ENCODE measurements at places on chromosomes 5 and 9.
A peak's percentile ranks its signal among the peaks of the same experiment; 100 is the strongest.

GRCh38 chr9:82091610-82092009, 103.0 kb downstream of the SPATA31D1 start:
- no peak for DNase-seq

GRCh38 chr9:7139886-7140285, 382.1 kb downstream of the KDM4C start:
- no peak for DNase-seq

DNA sequence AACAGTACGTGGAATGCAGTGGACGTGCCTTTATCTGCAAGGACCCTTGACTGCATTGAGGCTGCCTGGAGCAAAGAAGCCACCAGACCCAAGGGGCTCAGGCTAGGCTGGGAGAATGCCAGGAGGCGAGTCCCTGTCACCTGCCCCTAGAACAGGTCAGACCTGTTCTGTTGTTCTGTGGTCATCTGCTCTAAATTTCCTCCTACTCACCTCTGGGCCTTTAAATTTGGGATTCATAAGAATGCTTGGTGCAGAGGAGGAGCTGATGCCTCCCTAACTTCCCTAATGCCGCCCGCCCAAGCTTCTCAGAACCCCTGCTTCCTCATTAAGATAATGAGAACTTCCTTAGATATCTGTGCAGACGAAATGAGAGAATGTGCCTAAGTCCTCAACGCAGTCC, 32.0 kb downstream of the DAPK1 start:
- DNase-seq = no peak

DNA sequence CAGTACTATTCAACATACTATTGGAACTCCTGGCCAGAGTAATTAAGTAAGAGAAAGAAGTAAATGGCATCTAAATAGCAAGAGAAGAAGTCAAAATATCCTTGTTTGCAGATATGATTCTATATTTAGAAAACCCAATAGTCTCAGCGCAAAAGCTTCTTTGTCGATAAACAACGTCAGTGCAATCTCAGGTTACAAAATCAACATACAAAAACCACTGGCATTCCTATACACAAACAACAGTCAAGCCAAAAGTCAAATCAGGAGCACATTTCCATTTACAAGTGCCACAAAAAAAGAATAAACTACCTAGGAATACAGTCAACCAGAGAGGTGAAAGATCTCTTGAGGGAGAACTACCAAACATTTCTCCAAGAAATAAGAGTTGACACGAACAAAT, 1901.9 kb upstream of the ACO1 start:
- no peak for DNase-seq

- DNase-seq = no peak
Measured at GRCh38 chr9:94665613-94666012, 26.3 kb upstream of the FBP1 start.

DNA sequence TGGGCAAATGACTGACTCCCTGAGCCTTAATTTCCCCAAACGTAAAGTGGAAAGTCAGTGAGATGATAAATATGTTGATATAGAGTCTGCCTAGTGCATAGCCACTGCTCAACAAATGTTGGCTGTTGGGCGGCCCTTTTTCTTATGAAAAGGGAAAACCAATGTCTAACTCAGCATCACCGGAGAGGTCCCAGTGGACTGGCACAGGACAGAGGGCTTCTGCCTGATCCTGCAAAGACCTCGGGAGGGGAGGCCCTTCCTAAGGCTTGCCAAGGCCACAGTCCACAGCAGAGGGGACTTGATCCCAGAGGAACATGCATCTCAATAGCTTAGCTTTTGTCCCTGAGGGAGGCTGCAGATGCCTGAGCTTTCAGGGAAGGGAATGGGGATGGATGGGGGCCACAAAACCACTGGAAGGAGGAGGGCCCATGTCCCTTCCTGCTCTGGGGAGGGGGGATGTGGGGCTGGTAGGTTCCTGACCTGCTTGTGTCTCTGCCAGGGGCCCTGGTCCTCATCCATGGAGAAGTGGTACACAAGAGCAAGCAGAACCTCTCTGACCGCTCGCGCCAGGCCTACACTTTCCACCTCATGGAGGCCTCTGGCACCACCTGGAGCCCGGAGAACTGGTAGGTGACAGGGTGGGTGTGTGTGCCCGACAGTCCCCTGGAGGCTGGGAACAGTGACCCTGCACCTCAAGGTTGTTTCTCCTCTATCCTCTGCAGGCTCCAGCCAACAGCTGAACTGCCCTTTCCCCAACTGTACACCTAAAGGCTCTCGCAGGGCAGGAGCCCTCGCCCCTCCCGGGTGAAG, 6.3 kb downstream of the DOLK start:
- peak; percentile 57 for DNase-seq

- DNase-seq = no peak
Measured at GRCh38 chr9:97140566-97140965, 101.6 kb upstream of the CTSV start.

- no peak for DNase-seq
Measured at GRCh38 chr9:34510497-34511468, 12.0 kb downstream of the ENHO start.

GRCh38 chr9:23342291-23342690, 483.7 kb downstream of the ELAVL2 start:
- DNase-seq = no peak

GRCh38 chr5:168578538-168579487, at the start of gene PANK3:
Gene PANK3, minus strand, starts transcription at chr5:168579368. Its CDS starts 85 bp downstream, at chr5:168579283.
- peak; percentile 86 for DNase-seq

DNA sequence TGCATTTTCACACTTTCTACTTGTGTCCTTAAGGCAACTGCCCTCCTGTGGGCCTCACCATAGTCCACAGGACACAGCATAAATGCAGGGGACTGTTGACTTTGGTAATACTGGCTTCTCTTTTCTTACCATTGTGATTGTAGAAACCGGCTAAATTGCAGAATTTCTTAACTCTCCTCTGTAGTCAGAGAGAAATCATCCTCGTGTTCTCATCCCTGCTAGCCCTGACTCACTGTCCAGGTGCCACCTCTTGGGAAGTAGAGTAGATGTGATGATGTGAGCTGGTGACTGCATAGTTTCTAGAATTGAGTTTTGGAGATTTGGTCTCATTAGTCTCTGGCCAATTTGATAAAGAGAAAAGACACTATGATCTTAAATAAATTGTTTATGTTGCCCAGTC, 5.5 kb downstream of the PHF24 start:
- no peak for DNase-seq

DNA sequence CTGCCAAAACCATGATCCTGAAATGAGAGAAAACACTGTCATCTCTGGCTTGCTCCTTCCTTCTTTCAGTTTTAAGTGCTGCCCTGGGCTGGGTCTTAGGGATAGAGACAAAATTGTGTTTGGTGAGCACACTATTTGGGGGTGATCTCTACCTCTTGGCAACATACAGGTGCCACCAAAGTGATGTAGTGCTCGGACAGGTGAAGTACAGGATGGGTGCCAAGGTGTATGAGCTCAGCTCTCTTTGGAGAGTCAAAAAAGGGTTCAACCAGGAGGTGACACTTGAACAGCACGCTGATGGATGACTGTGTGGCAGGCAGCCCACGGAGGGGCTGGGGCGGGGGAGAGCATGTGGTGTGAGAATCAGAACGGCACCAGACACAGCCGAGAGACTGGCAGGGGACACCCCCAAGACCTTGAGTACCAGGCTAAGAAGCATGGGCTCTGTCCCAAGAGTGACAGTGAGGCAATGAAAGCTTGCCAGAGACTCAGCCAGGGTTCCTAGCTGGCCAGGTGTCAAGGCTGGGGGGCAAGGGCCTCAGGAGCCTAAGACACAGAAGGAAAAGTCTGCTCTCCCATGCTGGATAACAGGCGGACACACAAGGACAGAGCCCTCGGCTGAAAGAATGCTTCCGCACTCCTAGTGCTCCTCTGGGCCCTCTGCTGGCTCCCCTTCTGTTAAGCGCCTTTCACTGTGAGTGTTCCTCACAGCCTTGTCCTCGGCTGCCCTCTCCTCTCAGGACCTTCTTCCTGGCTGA, 2.5 kb downstream of the NHP2 start:
- no peak for DNase-seq

DNA sequence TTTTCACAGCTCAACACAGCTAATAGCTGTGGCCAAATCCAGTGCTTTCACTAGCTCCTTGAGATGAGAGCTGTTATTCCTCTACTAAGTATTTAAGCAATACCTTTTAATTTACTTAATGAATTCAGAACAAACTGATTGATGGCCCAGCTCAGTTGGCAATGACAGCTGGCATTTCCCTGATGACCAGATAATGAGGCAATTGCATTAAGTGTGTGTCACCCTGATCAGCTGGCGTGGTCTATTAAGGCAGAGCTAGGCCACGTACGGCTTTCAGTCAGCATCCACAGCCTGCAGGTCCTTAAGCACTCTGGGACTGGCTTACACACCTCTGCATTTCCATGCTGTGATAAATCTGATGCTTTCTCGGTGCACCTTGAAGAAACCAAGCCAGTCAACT, 34.4 kb downstream of the TTLL11 start:
- DNase-seq = no peak

- peak; percentile 92 for DNase-seq
Measured at GRCh38 chr9:120875954-120876841, 790 bp downstream of the PHF19 start.

DNA sequence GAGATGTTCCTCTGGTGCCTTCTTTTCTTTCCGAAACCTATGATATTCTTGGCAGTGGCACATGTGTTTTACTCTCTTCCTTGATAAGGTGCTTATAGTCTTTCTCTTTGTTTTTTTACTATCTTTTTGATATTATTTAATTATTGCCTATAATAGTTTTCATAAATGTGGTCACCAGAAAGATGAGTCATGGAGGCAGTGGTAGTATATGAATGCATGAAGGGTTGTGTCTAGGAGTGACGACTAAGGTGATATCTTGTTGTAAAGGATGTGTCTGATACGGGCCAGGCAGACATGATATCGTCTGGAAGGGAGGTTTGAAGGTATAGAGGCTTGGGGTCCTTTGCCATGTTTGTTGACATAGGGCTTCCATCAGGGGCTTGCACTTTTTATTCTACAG, 36.8 kb downstream of the SLC44A1 start:
- DNase-seq = no peak

- DNase-seq = no peak
Measured at GRCh38 chr5:145689235-145689634, 145.9 kb downstream of the PRELID2 start.

DNA sequence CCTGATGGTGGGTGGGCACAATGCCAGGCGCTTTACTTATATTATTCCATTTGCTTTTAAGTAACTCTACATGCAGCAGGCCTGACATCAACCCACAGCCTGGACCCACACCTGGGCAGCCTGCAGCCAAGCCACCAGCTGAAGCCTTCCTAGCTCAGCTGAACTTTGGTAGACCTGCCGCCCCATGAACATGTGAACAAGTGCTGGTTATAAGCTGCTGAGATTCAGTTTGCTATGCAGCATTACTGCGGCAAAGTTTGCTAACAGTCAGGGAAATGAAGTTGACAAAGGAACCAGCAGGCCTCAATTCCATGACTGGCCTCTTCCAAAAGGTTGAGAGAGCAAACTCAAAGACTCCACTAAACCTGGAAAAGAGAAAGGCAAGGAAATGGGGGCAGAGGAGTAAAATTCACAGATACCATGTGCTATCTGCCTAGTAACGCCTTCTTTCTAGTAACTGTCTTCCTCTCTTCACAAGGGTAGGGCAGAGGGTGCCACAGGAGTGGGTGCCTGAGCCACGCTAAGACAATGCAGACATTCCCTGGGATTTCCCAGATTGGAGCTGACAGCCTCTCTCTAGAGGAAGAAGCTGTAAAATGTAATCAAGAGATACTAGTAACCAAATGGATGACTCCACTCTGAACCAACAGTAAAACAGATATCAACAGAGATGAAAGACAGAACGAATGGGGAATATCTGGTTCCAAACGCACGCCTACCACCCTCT, 2.9 kb downstream of the BOD1 start:
- DNase-seq = no peak

- no peak for DNase-seq
Measured at GRCh38 chr9:124507880-124508423, 753 bp upstream of the NR5A1 start.

GRCh38 chr9:127109212-127109711, 13.2 kb downstream of the ANGPTL2 start:
- DNase-seq = no peak

GRCh38 chr9:74742792-74743730, 144.7 kb downstream of the TRPM6 start:
- no peak for DNase-seq

All from suprapubic skin (tissue), 4 donors.